NCI-H774 (cell line): ENCODE measurements at places on chromosomes 2 and 18.

DNA sequence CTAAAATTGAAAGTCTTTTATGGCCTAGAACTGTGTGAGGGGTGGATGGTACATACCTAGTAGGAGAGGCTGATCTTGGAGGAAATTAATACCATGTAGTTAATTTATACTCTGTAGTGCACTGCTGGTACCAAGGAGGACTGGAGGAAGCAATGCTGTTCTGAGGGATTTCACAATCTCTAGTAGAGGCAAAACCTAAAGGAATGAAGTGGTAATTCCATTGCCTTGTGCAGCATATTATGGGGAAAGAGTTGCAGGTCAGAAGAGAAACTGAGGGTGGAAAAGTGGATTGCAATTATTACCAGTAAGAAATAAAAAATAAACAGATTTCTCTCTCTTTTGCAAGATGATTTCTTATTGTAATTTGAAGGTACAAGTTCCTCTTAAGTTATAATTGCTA, 2.2 kb downstream of the ABI2 start:
- DNase-seq = no peak

- no peak for DNase-seq
These were observed 119.6 kb upstream of the ARL5A start for GRCh38 chr2:151947813-151948165.

- no peak for DNase-seq
These were observed 57.7 kb upstream of the MAP4K3 start for GRCh38 chr2:39494784-39495251.

- no peak for DNase-seq
These were observed 83.7 kb downstream of the SDC1 start for GRCh38 chr2:20141056-20141762.

DNA sequence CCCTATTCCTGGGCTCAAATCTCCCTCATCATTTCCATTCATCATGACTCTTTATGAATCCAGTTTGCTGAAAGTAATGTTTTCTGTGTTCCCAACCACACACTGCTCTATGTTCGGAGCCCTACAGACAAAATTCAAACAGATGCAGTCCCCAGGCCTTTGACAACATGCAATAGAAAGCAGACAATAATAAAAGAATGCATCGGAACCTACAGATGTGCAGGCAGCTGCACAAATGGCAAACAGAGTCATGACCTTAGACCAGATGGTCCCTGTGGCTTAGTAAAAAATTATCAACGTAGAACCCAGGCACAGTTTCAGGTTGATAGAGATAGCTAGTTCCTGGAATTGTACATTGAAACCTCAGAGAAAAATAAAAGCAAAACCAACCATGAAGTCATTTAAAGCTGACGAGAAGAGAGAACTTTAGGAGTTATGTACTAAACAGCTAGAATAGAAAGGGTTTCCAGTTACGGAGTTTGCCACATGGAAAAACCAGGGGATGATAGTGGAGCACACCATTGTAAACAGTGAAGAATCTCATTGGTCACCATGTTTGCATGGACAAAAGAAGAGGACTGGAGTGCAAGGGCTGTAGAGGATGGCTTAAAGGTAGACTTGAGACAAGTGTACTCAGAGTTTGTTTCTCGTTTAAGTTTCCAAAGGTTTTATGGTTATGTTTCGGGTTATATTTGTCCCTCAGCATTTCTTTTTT, 23.2 kb upstream of the ACVR1 start:
- no peak for DNase-seq

DNA sequence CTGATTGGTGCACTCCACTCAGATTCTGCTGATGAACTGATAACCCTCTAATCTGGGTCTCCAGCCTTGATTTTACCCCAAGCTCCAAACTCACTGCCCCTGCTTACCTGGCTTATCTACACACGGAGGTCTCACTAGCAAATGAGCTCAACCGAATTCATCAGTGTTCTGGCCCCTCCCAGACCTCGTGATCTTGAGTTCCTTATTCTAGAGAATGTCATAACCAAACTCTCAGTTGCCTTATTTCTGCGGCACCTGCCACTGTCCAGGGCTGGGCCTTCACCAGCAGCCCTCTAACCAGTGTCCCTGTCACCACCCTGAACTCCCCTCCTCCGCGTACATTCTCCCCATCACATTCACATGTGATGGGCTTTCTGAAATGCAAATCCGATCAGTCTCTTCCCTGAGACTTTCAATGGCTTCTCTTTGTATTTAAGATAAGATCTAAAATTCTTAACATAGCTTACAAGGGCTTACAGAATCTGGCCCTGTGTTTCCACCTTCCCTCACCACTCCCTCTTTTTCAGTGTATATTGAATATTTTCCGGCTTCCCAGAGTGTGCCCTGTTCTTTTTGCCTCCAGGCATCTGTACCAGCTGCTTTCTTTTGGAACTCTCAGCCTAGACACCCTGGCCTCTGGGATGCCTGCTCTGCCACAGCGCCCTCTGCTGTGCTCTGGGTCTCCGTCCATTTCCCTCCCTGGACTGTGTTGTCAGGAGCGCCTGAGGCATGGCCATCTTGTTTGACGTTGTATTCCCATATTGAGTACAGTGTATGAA, 31.1 kb downstream of the NAB1 start:
- no peak for DNase-seq

DNA sequence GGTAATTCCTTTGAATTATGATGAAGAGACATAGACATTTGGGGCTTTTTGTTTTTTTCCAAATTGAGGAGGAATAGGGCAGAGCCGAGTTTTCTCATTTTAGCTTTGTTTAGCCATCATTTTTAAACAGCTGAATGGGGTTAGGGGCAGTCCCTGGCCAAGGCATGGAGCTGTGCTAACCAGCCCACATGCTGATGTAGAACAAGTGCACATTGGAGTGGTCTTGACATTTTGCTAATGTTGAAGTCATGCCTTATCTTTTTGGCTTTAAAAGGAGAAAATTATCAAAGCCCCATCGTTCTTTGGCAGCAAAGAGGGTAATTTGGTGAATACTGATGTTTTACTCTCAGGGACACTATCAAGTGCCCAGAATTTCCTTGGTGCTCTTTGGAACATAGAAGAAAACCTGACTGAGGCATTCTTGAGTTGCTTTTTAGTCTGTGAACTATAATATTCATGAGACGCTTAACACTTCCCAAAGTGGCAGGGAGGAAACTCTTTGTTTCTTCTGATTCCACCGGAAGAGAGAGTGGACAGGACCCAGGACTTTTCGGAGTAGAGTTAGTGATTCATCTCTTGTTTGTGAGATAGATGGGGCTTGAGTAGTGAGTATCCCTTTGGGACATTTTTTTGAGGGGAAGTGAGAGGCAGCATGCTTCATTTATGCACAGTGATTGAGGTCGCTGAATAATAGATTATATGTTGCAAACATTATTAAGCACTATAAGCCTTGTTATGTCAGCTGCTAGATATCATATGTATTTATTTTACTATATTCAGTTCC, 45.0 kb downstream of the MTA3 start:
- no peak for DNase-seq

GRCh38 chr2:234187646-234188174, 137.2 kb downstream of the SPP2 start:
- no peak for DNase-seq

GRCh38 chr2:162731917-162732804, 106.4 kb downstream of the KCNH7 start:
- DNase-seq = peak; percentile 58

DNA sequence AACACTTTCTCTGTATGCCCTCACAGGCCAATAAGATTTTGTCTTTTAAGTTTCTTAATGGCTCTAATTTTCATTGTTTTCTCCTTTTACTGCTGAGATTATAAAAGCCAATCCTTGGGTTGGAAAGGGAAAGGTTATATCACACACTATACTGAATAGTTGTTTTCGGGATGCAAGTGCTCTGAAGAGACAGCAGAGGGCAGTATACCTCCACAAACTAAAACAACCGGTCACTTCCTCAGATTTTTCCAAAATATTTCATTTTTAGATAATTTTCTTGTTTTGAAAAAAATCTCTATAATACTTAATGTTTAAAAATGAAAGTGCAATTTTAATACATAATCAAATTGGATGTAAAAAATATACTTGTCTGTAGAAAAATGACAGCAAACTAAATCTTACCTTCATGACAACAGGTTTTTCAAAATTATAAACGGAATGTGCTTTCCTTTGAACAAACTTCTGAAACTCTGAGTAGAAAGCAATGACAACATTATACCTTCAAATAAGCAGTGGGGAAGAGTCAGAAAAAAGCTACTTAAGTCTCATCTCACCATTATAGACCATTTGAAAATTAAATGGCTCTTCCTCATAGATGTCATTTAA, 82.7 kb downstream of the ORC4 start:
- DNase-seq = peak; percentile 24

- no peak for DNase-seq
These were observed 136.7 kb downstream of the ANTXR1 start for GRCh38 chr2:69149631-69150215.

- DNase-seq = no peak
These were observed 16.8 kb upstream of the NEUROD1 start for GRCh38 chr2:181697126-181697525.
